Activated CD4-positive, alpha-beta T cell treated with anti-CD3 and anti-CD28 coated beads, Interleukin-2, amount 10 ng/mL, durations not matched to agents 24 days and 14 days (primary cell): ENCODE measurements at places on chromosomes 7 and 10. TPM values are rescaled to one million over a fixed set of nuclear protein-coding genes. Genes with fewer than 3 reads are reported as not detected.

GRCh38 chr7:38461887-38462286 is 169.3 kb downstream of the AMPH start:
- no peak for DNase-seq

The CPN1 gene
- total RNA-seq, result not detected in 2 replicates

DNA sequence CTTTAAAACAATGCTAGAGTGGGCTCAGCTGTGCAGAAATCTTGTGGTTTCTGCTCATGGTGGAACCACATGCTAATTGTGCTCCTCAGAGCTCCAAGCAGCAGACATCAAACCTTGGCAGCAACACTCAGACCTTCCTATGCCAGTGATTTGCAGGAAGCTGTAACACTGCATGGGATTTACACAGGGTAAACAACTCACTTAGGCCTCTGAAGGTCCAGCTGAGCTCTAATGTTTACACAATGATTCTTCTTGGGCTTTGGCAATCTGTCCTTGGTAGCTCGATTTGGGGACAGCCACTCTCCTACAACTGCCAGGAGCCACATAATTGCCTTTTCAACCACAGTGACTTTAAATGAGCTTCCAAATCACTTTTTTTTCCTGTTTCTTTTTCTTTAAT is 97.7 kb upstream of the PDLIM1 start:
- DNase-seq, result no peak

The ADAP1 gene
- 65.9 and 70.2 TPM in 2 replicates for total RNA-seq

The RSBN1L gene
- 26.3 and 31.3 TPM in 2 replicates for total RNA-seq

DNA sequence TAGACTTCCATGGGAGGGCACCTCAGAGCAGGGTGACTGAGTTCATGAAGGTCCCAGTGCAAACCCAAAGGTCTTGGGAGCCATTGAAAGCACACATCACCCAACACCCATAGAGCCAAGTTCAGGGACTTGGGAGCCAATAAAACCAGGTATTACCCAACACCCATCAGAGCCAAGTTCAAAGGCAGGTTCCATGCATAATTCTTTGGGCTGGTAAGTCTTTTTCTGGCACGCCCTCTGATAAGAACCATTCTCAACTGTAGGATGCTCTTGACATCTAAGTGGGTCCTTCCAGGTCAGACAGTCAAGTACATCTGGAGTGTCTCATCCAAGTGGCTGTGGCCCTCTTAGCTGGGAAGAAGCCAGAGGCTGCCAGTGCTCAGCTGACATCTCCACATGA is 63.2 kb downstream of the EBF3 start:
- no peak for DNase-seq

DNA sequence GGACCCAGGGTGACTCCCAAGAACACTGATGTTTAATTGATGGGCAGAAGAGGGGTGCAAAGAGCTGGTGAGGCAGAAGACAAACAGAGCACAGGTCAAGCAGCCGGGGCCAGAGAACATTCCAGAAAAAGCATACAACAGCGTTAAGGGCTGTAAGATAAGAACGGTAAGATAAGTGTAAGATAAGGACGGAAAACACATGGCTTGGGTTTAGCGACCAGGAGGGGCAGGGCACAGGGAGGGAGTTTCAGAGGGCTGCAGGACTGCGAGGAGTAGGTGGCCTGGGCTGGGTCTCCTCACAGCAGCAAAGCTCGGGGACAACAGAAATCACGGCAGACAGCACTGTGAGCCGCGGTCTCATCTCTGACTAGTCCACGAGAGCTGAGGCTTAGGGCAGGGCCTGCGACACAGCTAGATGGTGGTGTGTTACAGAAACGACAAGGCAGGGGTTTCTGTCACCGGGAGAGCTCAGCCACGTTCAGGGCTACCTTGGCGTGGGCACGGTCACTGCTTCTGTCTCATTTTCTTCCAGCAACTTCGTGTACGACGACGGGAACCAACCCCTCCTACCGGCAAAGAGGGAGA is 24.6 kb downstream of the BRI3 start:
- DNase-seq, result no peak

The TEX47 gene
- not detected in 2 replicates for total RNA-seq

The GDI2 gene
- total RNA-seq, result 305 and 307 TPM in 2 replicates

DNA sequence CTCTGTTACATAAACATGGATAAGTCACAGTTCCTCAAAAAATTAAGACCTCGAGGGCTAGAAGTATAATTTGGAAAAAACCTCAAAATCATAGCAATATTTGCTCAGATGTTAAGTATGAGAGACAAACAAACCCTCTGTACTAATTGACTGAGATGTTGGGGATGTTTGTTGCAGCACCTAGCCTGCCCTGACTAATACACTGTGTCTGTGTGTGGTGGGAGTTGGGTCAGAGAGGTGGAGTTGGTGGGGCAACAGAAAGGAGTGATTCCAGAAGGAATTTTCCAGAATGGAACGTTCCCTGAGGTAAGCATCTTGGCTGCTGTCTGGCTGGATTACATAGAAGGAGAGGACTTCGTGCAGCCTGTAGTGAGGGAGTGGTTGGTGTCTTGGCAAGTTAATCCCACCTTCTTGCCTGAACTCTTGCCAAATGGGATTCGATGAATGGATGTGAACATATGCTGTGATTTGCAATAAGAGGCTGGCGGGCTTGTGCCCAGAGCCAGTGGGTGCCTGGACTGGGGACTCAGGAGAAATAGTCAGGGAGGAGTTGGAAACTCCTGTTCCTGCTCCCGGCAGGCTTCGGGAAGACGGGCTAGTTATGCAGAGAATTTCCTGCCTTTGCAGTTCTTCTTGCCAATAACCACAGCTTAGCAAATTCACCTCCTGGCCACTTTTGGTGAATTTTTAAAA is 9.3 kb upstream of the FAM180A start:
- DNase-seq, result no peak

GRCh38 chr10:29114141-29114540 is 174.7 kb upstream of the LYZL1 start:
- DNase-seq, result no peak
